ENCODE measurements at places on chromosomes 3 and 15.

DNA sequence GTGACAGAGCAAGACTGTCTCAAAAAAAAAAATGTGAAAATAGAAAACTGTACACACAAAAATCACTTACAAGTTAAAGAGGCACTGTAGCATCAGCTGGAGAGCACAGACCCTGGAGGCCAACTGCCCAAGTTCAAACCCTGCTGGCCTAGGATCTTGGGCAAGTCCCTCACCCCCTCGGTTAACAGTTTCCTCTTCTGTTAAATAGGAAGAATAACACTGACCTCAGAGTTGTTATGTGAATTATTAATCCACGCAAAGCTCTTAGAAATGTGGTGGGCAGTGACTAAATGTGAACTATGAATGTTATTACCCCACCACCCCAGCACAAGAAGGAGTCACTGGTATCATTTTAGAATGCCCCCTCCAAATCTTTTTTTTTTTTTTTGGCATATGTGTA, 11.2 kb downstream of the CIB1 start:
- no peak for DNase-seq

DNA sequence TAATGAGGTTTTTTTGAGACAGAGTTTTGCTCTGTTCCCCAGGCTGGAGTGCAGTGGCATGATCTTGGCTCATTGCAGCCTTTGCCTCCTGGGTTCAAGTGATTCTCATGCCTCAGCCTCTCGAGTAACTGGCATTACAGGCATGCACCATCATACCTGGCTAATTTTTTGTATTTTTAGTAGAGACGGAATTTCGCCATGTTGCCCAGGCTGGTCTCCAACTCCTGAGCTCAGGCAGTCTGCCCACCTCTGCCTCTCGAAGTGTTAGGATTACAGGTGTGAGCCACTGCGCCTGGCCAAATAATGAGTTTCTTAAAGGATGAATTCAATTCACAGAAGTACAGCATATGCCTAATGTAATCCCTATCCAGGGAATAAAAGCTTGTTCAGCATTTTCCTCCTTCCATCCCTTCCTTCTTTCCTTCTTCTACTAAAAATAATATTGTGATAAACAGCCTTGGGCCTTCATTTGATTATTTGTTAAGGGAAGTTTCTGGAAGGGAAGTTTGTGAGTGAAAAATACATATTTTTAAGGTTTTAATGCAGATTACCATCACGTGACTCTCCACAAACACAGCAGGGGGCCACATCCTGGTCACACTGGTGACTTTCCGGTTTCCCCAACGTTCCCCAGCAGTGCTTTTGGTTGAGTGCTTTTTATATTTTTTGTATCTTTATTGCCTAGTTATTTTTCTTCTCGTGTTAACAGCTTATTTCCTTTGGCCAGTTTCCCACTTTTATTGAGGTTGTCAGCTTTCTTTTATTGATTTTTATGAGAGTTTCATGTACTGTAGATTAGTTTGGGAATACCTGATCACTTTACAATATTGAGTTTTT, 116.8 kb downstream of the USP13 start:
- peak; percentile 9 for DNase-seq

DNA sequence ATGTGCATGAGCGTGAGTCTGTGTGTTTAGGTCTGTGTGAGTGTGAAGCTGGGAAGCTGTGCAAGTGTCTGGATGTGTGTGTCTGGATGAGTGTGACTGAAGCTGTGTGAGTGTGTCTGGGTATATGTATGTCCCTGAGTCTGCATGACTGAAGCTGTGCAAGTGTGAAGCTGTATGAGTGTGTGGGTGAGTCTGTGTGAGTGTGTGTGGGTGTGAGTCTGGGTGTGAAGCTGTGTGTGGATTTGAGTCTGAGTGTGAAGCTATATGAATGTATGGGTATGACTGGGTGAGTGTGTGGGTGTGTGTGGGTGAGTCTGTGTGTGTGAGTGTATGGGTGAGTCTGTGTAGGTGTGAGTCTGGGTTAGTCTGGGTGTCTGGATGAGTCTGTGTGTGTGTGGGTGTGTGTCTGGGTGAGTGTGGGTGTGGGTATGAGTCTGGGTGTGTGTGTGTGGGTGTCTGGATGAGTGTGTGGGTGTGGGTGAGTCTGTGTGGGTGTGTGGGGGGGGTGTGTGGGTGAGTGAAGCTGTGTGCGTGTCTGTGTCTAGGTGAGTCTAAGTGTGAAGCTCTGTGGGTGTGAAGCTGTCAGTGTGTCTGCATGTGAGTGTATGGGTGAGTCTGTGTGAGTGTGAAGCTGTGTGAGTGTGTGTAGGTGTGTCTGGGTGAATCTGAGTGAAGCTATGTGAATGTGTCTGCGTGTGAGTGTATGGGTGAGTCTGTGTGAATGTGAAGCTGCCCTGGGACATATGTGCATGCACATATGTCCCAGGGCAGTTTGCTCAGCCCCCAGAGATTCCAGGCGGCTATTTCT, 20.3 kb downstream of the MINAR1 start:
- DNase-seq, result no peak

DNA sequence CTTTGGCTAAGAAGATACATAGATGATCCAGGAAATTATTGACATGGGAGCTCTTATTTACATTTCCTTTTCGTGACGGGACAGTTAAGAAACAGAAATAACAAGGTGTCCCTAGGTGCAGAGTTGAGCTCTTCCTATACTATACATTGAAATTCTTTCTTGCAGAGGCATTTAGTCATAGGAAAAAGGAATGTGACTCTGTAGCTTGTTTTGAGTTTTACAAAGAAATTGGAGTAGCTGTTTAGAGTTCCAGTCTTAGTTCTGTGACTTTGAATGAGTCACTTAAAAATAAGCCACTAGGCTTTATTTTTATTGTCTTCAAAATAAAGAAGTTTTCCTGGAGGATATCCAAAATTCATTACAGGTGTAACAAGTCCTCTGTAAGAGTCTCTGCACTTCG, 723.5 kb upstream of the SGO1 start:
- no peak for DNase-seq

DNA sequence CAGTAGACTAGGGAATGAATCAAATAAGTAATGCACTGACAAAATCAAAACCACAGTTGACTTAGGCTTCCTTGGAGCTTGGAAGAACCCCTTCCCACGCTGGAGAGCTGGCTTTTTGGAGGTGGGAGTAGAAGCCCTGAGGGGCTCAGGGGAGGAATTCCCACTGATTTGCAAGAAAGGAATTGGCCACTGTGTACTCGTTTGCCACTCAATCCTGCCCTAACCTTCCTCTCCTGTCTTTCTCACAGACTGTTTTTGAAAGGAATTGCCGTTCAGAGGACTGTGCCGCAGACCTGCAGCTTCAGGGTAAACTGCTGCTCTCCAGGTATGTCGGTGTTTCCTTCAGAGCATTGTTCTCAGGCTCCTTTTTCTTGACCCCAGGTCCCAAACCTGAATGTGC, 208.2 kb upstream of the CTDSPL start:
- DNase-seq, result no peak

GRCh38 chr15:99151156-99151555, 46.3 kb downstream of the SYNM start:
- no peak for DNase-seq

- no peak for DNase-seq
These were observed 611.2 kb upstream of the GRM7 start for GRCh38 chr3:6249679-6250078.

DNA sequence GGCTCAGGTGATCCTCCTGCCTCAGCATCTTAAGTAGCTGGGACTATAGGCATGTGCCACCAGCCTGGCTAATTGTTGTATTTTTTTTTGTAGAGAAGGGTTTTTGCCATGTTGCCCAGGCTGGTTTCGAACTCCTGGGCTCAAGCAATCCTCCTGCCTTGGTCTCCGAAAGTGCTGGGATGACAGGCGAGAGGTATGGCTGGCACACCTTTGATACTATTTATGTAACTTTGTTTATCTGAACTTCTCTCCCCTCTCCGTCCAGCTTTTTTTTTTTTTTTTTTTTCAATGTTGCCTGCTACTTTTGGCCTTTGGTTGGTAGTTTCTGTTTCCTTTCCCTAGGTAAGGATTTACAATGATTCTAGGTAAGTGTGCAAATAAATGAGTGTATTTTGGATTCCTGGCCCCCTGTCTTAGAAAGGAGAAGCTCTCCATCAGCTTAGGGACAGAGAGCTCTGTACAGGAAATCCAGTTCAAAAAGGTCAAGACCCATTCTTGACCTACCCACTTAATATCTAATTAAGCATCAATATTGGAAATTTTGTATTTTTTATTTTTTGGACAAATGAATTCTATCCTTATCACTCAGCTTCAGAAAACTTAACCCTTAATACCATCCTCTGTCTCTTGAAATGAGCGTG, 6.8 kb downstream of the ARL6IP5 start:
- no peak for DNase-seq

- no peak for DNase-seq
These were observed 383.9 kb upstream of the TMCO5A start for GRCh38 chr15:37550360-37551024.

DNA sequence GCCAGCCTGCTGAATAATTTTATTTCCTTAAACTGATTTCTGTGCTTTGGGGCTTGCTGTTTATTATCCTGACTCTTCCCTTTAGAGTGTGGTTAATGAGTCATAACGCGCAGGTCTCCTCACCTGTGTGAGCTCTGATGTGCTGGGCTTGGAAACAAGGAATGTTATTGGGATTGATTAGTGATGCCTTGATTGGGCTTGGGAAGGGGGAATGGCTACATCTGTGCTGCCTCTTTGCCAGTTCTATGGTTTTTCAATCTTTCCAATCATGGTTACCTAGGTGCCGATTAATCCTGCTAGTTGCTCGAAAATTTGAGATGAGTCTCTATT, 161.0 kb downstream of the THSD4 start:
- DNase-seq, result no peak

GRCh38 chr15:96223939-96224338, 106.6 kb upstream of the NR2F2 start:
- DNase-seq, result no peak

- no peak for DNase-seq
These were observed 198.4 kb downstream of the EBLN2 start for GRCh38 chr3:73259856-73260255.

GRCh38 chr15:66601521-66601920, 35.7 kb upstream of the LCTL start:
- no peak for DNase-seq

GRCh38 chr3:29718661-29719065, 437.8 kb downstream of the RBMS3 start:
- DNase-seq, result no peak

DNA sequence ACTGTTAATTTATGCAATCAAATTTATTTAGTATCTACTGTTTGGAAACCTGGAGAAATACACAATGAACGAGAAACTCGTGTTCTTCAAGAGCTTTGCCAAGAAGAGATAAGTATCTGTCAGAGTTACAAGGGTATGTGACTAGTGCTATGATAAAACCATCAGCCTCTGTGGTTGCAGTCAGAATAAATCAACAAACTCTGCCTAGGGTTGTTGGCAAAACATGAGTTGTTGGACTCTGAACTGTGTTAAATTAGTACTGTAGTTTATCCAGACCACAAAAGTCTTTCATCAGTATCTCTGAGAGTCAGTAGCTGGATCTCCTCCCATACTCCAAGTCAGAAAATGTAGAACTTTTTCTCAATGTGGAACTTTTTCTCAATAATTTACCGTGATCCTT, 918.4 kb downstream of the NAALADL2 start:
- DNase-seq, result no peak

DNA sequence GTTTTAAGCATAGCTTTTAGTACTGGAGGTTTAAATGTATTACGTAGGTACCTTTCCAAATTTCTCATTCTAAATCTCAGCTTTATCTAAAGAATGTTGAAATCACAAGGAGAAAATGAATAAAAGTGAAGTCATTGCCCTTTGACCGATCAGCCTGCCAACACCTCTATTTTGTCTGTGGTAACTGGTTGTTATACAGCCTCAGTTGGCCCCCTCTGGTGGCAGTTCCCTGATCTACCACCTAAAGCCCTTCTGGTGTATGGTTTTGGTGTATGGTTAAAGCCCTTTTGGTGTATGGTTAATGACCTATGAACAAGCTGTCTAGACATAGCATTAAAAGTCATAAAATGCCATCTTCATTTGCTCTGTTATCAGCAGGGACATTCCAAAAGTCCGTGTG, 378.2 kb upstream of the AZI2 start:
- DNase-seq, result peak; percentile 55

GRCh38 chr3:42129014-42129953, 38.1 kb downstream of the TRAK1 start:
- no peak for DNase-seq

GRCh38 chr3:106302451-106303221, 433.8 kb upstream of the CBLB start:
- DNase-seq, result no peak

DNA sequence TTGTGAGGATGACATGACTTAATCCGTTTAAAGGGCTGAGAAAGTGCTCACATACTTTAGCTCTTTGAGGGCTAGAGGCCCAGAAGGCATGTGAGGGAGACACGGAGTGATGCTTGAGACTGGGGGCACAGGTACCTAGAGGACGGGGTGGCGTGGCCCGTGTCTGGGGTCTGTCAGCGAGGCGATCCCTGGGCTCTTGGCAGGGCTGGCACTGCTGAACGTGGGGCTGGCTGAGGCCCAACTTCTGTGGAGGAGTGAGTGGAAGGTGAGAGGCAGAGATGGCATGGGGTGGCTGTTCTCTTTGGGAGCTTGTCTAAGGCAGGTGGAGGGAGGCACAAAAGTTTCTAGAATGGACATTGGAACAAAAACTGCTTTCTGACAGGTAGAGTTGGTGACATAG, 9.5 kb downstream of the SEMA4B start:
- no peak for DNase-seq

DNA sequence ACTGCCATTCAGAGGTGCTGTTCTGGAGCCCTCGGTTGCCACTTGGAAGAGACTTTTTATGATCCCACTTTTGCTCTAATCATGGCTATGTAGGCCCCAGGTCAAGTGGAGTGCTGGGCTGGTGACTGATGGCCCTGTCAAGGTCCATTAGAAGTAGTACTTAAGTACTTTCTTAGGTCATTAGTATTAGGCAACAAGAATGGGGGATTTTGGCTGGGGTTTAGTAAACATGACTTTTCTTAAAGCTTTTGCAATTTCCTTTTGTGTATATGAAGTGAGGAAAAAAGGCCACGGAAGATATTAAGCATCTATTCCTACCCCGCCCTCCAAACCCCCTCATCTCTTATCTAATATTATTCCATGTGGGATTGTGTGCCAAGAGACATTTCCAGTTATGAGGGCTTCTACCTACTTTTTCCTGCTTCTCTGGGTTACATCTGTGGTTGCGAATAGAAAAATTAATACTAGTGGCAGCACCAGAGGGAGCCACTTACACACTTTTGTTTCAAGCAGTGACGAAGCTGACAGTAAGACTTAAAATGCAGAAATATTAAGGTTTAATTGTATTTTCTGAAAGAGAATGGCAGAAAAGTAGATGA, 13.9 kb downstream of the NLGN1 start:
- DNase-seq, result peak; percentile 33

DNA sequence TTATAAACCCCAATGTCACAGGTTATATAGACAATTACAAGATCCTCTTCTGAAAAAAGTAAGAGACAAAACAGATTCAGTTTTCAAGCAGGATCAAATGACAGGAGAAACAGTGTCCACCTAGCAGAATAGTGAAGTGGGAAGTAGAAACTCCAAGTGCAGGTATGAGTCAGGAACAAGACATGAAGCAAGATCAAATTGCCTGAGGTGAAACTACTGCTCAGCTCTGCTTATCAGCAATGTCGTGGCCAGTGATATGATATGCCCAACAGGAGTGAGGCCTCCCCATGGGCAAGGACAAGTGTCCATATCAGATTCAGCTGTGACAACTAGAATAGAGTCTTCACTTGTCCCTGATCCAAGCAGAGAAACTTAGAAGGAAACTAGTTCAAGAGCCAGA, 100.0 kb downstream of the ZMAT3 start:
- no peak for DNase-seq

GRCh38 chr3:43015572-43015971, 36.5 kb downstream of the GASK1A start:
- DNase-seq, result no peak

GRCh38 chr3:46926871-46927717, 49.5 kb downstream of the CCDC12 start:
- no peak for DNase-seq

- no peak for DNase-seq
These were observed 27.0 kb upstream of the CAPN3 start for GRCh38 chr15:42332331-42332730.

All from HEK293T (cell line).